Activated effector memory CD4-positive, alpha-beta T cell treated with Interleukin-2 at 50 U/mL for 16 hours (primary cell): ENCODE measurements at places on chromosomes 1 and 21.

DNA sequence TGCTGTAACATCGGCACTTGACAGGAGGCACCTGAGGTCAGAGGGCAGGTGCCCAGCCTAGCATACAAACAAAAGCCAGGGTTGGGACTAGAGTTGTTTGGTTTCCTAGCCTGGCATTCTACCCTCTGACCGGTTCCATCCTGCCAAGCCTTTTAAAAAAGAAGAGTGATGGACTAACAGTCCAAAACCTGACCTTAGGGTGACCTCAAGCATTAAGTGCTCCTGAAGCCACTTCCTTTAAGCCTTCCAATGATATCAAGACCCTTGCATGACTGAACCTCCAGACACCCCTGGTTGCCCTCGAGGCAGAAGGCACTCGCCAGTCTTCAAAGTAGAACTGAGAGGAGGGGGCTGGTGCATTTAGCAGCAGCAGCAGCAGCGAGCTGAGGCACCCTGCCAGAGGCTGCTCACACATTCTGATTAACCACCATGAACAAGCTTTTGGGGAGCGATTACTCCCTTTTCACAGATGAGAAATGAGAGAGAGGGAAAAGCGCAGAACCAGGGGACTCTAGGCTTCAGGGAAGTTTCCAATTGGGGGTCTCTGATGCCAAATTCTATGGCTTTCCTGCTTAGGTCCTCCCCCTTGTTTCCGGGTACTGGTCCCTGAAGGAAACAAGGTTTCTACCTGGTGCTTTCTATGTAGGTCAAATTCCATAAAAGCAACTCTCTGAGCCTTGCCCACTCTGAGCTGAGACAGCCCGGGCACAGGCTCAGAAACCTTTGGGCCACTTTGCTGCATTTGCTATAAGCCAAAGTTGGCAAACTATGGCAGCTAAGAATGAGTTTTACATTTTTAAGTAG is 9.2 kb downstream of the SLC2A1 start:
- no peak for DNase-seq

- no peak for DNase-seq
Observed at GRCh38 chr1:1272341-1273208, 1.1 kb downstream of the UBE2J2 start.

GRCh38 chr1:154792899-154793298 is 77.2 kb downstream of the KCNN3 start:
- no peak for DNase-seq

GRCh38 chr1:1144122-1144842 is 28.4 kb upstream of the C1orf159 start:
- peak; percentile 48 for DNase-seq

DNA sequence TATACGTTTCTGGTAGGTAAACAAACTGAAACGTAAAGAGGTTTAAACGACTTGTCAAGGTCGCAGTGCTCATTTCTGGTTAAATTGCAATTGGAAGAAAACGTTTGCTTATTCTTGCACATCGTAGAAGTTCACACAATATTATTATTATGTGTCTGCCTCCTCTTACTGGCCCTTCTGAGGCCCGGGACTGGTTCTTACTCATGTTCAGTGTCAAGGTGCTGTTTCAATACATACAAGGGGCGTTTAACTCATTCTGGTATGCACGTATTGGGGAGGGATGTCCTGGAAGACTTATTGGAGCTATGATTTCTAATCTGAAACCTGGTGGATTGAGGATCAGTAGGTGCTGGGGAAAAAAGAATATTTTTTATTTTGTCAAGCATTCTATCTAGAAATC is 932 bp downstream of the RPF1 start:
- DNase-seq: no peak

GRCh38 chr1:17167041-17167785 is 37.7 kb upstream of the PADI1 start:
- no peak for DNase-seq

DNA sequence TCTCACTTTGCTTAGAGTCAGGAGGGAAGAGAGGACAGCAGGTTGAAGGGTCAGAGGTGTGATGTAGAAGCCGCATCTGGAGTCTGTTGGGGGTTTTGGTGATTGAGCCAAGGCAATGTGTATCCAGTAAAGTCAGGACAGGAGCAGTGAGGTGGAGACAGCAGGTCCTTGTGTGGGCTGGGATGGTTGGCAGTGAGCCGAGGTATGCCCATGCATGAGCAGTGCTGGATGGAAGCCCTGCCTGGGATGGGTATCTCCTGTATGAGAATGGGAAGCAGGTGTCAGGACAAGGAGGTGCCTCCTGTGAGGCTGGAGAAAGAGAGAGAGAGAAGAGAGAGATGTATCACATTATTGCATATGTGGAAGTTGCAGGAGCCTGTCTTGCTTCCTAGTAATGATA is 90.0 kb downstream of the OBSCN start:
- DNase-seq: no peak

- no peak for DNase-seq
Observed at GRCh38 chr1:91135799-91136198, 114.0 kb upstream of the ZNF644 start.

DNA sequence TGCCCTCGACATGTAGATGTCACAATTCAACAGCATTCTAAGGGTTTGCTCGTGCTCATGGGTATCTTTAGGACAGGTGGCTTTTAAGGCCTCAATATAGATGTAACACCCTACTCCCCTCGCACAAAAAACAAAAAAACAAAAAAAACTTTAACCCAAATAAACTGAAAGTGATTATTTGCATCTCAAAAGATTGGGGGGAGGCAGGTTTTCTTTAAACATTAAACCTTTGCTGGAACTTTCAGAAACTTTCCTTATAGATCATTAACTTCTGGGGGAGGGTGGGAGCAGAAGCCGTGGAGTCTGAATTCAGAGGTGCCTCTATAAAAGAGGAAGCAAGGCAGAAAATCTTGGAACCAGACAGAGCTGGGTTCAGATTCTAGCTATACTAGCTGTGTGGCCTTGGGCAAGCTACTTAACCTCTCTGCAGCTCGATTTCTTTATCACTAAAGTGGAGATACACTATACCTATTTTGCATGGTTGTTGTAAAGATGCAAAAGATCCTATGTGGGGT is 3.2 kb upstream of the KIAA1614 start:
- DNase-seq: no peak

DNA sequence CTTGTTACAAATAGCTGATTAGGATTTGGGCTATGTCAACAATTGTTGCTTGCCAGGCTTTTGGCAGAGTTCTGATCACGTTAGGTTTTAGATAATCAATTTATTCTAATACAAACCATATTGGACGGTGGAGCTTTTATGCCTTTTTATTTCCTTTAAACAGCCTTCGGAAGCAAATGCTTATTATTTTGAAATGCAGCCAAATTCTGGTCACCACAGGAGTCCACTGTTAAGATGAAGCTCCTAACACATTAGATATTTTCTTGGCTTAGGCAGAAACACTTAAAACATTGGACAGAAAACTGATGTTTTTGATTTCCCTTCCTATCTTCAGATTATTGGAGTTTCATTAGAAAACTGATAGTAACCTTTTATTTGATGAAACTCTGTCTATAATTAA is 82.9 kb downstream of the CENPF start:
- DNase-seq: no peak
